ENCODE measurements at places on chromosomes 5 and 9.
A peak's percentile ranks its signal among the peaks of the same experiment; 100 is the strongest.

- no peaks in the 10 kb centered on the region for H3K27me3 ChIP-seq
- no peaks in the 10 kb centered on the region for H3K36me3 ChIP-seq
- H3K4me1 ChIP-seq: no peaks in the 10 kb centered on the region
- H3K27ac ChIP-seq: no peak overlapping the region
- H3K4me3 ChIP-seq: no peak overlapping the region
- DNase-seq: no peak
These were observed 23.1 kb upstream of the FRRS1L start for GRCh38 chr9:109190151-109190550.

DNA sequence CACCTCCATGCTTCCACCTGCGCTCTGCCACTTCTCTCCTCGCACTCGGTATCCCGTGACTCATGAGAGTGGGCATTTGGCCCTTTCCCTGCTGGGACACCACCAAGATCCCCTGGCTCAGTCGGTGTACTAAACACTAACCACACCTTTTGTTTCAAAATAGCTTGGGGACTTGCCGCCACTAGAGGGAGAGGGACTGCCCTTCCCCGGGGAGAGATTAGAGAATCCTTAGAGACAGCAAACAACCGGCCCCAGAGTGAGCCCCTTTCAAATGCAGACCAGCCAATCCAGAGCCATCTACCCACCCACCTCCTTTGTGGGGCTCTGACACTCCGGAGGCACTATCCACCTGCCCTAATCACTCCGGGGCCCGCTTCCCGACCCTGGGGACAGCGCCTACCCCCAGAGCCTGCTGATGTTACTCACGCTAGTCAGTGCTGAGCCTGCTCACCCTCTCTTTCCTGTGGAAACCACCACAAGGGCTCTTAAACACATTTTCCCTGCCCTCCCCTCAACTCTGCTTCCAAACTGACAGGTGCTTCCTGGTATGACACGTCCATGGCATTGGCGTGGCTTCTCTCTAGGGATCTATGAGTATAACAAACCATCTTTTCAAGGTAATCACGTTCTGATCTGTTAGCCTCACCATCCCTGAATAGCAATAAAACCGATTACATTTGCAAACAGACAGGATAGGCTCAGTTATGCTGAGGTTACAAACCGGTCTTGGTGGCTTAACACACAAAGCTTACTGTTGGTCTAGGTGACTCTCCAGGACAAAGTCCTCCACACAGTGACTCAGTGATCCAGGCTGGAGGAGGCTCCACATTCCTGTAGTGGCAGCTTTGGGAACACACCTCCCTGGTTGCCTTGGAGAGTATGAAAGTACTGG lies 180.1 kb upstream of the MVB12B start:
- no peak overlapping the region for H3K27ac ChIP-seq
- H3K4me1 ChIP-seq: peaks cover 2% of the 10 kb centered on the region
- DNase-seq: peak; percentile 9
- H3K4me3 ChIP-seq: no peak overlapping the region
- no peaks in the 10 kb centered on the region for H3K36me3 ChIP-seq
- H3K27me3 ChIP-seq: peaks cover 18% of the 10 kb centered on the region

DNA sequence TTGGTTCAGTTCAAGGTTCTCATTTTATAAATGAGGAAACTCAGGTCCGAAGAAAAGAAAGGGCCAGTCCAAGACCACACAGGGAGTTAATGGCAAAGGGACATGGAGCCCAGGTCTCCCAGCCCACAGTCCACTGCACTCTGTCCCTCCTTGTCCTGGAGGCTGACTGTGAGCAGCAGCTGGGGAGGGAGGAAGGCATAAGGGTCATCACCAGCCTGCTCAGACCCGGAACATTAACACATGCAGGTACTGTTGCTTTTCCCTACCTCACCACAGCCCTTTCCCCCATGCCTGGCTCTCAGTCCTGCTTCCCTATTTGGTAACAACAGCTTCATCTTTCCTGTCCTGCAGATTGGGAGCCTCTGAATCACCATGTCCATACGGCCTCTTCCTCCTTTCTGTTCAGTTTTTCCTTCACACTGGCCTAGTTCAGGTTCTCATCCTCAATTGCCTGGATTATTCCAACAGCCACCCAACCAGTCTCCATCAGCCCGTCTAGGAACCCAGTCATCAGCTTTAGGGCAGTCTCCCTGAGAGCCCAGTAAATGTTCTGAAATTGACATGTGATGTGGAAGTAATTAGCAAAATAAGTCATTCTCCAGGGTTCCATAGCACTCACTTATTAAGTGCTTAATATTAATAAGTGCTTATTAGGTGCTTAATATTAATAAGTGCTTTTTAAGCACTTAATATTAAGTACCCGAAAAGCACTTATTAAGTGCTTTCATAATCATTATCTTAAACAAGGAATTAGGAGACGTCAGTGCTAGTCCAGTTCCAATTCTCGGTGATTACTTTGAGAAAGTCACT lies 4.3 kb downstream of the GPX3 start:
- no peak overlapping the region for H3K27ac ChIP-seq
- H3K4me1 ChIP-seq: peaks cover 4% of the 10 kb centered on the region
- peaks cover 72% of the 10 kb centered on the region for H3K36me3 ChIP-seq
- no peak for DNase-seq

DNA sequence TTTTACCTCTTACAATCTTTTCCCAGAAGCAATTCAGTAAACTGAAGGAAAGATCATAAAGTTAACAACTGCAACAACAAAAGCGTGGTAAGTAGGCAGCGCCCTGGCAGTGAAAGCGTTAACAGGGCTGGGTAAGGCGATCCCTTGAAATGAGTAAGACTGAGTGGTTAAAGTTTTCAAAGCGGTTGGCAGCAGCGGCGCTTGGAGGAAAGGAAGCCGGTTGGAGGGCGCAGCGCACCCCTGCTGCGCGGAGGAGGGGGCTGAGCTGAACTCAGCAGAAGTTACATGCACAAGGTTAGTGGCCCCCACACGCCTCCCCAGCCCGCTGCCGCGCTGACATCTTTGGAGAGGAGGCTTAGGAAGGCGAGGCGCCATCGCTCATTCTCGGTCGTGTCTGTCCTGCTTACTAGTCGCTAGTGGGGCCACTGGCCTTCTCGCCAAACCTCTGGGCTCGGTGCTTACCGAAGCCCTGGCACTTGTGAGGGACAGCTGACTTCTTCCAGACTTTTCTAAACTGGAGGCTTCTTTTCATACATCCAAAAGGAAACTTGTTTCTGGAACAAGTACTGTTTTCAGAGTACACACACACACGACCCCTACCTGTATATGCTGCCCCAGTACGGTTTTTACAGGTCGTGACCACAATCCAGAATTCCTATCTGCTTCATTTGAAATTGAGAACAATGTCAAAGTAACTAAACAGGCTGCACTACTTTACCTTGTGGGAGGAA lies at the start of gene SH3RF2:
TSS of gene SH3RF2 (plus strand) at position 178 of the 731 bp plus-strand sequence. CDS start 1,351 bp downstream, outside the sequence.
- DNase-seq: peak; percentile 42
- peaks cover 56% of the 10 kb centered on the region for H3K4me1 ChIP-seq
- no peaks in the 10 kb centered on the region for H3K36me3 ChIP-seq
- H3K4me3 ChIP-seq: peak within 1 kb of the TSS; percentile 80

GRCh38 chr9:17401858-17402257 lies 177.0 kb upstream of the SH3GL2 start:
- H3K27me3 ChIP-seq: no peaks in the 10 kb centered on the region
- H3K27ac ChIP-seq: no peak overlapping the region
- no peak for DNase-seq
- H3K36me3 ChIP-seq: no peaks in the 10 kb centered on the region
- no peak overlapping the region for H3K4me3 ChIP-seq
- no peaks in the 10 kb centered on the region for H3K4me1 ChIP-seq

DNA sequence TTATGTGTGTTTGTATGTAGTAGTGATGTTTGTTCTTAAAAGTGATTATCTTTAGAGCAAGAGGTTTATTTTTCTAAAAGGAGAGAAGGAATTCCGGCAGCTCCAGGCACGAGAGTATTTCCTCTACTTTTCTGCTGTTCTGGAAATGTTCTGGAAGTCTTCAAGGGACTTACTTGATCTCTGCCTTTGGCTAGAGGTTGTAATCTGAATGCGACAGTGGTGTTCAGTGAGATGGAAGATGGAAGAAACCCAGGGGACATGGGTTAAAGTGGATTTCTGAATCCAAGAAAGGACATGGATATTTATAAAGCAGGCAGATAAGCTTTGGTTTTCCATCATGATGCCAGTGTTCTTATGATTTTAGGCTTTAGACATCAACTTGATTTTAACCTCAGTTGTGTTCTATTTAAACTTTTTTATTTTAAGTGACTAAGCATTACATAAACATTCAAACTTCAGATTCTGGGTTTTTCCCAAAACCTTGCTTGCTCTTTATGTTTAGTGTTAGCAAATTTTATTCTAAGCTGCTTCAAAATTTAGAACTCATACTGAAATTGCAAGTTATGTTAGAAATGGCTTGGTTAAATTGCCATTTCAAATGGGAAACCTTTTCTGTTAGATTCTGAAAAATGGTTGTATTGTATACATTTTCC lies 3.6 kb downstream of the GPR21 start:
- peaks cover under 1% of the 10 kb centered on the region for H3K36me3 ChIP-seq
- no peak overlapping the region for H3K4me3 ChIP-seq
- no peak for DNase-seq
- no peak overlapping the region for H3K27ac ChIP-seq

DNA sequence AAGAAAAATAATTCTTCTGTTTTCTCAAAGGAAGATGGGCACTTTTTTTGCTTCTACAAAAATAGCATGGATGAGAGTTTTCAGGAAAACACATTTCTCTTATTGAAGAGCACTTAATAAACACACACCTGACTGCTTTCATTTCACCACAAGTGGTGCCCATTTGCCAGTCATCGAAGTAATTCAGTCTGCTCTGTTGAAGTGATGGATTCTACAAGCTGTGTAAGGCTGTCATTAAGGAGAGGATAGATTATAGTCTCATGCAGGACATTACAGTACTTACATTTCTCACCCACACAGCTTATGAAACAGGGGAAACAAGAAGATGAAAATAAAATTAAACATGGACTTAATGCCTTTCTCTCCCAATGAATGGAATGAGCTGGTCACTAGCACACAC lies 165.2 kb downstream of the NR2F1-AS1 start:
- no peaks in the 10 kb centered on the region for H3K36me3 ChIP-seq
- no peak for DNase-seq
- no peak overlapping the region for H3K4me3 ChIP-seq
- no peak overlapping the region for H3K27ac ChIP-seq

DNA sequence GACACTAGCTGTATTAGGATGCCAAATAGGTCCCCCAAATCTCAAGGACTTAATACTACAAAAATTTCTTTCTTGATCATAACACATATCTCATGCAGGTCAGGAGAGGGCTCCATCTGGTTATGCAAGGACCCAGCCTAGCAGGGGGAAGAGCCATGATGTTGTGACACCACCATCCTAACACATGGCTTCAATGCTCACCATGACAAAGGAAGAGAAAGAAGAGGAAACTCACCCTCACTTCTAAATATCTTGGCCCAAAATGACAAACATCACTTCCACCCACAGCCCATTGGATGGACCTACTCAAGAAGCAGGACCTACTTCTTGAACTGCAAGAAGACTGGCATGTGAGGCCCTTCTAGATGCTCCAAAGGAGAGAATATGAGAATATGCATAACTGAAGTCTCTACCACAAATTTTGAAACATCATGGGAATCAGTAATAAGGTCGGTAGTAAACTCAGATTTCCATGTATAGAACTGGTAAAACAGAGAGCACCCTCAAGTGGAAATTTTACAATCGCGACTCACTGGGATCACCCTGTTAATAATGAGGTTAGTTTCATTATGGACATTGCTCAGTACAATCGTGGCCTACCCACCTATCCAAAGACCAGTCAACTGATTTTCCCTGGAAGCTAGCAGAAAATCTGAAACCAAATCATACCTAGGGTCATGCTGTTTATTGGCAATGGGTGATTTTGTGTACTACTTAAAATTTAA lies 308.2 kb downstream of the ACTL7B start:
- H3K27ac ChIP-seq: no peak overlapping the region
- no peak overlapping the region for H3K4me3 ChIP-seq
- DNase-seq: no peak
- no peaks in the 10 kb centered on the region for H3K27me3 ChIP-seq
- peaks cover under 1% of the 10 kb centered on the region for H3K4me1 ChIP-seq

GRCh38 chr5:180297587-180298282 lies 5.9 kb upstream of the MAPK9 start:
- peaks cover 4% of the 10 kb centered on the region for H3K36me3 ChIP-seq
- H3K27ac ChIP-seq: no peak overlapping the region
- no peak overlapping the region for H3K4me3 ChIP-seq
- H3K4me1 ChIP-seq: peaks cover 13% of the 10 kb centered on the region
- no peak for DNase-seq
- H3K27me3 ChIP-seq: no peaks in the 10 kb centered on the region

- no peak for DNase-seq
- no peaks in the 10 kb centered on the region for H3K36me3 ChIP-seq
- no peak overlapping the region for H3K4me3 ChIP-seq
These were observed 101.2 kb upstream of the GDNF start for GRCh38 chr5:37940931-37941623.

GRCh38 chr5:10534561-10535530 lies 29.0 kb upstream of the ANKRD33B start:
- no peak overlapping the region for H3K27ac ChIP-seq
- peaks cover 17% of the 10 kb centered on the region for H3K4me1 ChIP-seq
- H3K36me3 ChIP-seq: no peaks in the 10 kb centered on the region
- no peak for DNase-seq

- H3K4me3 ChIP-seq: no peak overlapping the region
- peaks cover 46% of the 10 kb centered on the region for H3K27me3 ChIP-seq
- H3K4me1 ChIP-seq: peaks cover 2% of the 10 kb centered on the region
- no peak for DNase-seq
- H3K27ac ChIP-seq: no peak overlapping the region
- H3K36me3 ChIP-seq: no peaks in the 10 kb centered on the region
These were observed 54.7 kb downstream of the FOXD1 start for GRCh38 chr5:73393611-73394489.

- DNase-seq: no peak
- H3K36me3 ChIP-seq: no peaks in the 10 kb centered on the region
- H3K4me1 ChIP-seq: no peaks in the 10 kb centered on the region
- H3K27me3 ChIP-seq: no peaks in the 10 kb centered on the region
These were observed 115.1 kb downstream of the ADAMTS6 start for GRCh38 chr5:65366655-65367054.

DNA sequence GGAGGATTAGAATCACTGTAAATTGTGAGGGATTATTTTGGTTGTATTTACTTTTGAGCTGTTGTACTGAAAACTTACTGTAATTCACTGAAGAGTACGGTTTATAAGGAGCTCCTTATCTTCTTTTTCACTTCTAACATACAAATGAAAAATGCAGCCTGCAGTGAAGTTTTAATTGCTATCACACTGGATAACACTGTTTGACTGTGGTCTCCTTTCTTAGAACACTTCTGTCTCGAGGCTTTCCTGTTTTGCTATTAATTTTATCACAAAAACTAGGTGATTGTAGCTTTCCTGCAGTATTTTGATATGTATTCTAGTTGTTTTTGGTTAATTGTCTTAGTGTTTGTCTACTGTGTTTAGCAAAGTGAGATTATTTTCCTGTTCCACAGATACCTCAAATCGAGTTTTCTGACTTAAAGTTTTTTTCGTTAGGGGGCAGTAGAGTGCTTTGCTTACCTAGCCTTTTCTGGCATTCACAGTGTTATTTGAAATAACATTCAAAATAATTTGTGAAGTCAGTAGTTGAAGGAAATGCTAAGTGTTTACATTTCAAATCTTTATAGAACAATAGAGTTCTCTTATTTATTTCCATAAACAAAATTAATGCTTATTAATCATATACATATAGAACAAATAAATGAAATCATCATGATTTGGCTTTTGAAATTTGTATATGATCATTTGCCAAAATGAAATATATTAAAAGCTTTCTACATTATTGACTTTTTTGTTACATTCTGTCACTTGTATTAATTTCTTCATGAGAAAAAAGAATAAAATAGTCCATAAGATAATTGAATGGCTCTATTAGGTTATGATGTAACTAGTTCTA lies 52.9 kb downstream of the COMMD10 start:
- no peak for DNase-seq
- H3K4me1 ChIP-seq: peaks cover 21% of the 10 kb centered on the region
- no peaks in the 10 kb centered on the region for H3K27me3 ChIP-seq
- no peak overlapping the region for H3K27ac ChIP-seq
- H3K4me3 ChIP-seq: no peak overlapping the region
